ENCODE measurements at places on chromosomes 6 and 20.

DNA sequence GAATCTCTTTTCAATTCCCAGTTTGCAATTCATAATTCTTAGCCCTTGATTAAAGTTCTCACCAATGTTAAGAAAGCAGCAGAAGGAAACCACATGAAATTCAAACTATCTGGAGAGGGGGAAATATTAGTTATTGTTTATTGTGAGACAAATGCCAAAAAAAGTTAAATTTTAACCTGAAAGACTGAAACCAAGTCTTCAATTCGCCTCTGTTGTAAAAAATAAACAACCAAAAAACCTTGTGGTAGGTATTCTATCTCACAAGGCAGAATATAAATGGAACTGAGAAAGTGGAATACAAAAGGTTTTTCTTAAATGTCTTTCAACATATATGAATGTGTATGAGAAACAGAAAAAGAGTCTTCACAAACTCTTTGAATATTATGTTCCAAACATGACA is 24.8 kb downstream of the TMX4 start:
- peaks cover 28% of the 10 kb centered on the region for H3K36me3 ChIP-seq
- H3K27ac ChIP-seq = no peak overlapping the region
- no peaks in the 10 kb centered on the region for H3K4me1 ChIP-seq
- no peaks in the 10 kb centered on the region for H3K27me3 ChIP-seq
- no peak for DNase-seq

DNA sequence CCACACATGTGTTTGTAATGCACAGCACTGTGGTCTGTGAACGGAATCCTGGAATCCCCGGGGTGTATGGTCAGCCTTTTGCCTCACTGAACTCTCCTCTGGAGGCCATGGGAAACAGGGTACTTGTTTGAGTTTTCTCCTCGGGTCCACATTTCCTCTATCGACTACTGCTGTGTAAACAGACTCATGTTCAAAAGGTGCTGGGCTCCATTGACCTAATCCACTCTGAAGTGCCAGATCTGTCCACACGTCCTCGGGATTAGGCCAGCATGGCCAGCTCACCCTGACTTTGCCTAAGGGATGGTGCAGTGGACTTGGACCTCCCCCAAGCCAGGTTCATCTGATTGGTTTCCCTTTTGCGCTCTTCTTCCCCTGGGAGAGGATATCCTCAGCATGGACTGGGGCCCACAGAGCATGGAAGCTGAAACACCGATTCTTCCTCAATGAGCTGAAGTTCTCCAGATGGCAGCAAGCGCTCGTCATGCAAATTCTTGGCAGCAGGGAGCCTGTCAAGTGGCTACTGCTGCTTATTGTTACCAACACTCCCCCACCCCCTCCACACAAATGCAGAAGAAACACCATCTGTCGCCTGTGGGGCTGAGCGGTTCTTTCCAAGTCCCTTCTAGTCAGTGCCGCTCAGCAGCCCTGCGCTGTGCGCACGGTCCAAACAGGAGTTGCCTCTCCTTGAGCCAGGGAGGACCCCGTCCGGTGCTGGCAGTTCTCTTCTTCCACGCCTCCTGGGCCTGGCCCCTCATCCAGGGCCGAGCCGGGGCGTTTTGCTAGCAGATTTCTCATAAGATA is 292.6 kb upstream of the MARCKS start:
- no peaks in the 10 kb centered on the region for H3K27me3 ChIP-seq
- DNase-seq = no peak
- no peak overlapping the region for H3K27ac ChIP-seq
- no peak overlapping the region for H3K4me3 ChIP-seq
- no peaks in the 10 kb centered on the region for H3K4me1 ChIP-seq

DNA sequence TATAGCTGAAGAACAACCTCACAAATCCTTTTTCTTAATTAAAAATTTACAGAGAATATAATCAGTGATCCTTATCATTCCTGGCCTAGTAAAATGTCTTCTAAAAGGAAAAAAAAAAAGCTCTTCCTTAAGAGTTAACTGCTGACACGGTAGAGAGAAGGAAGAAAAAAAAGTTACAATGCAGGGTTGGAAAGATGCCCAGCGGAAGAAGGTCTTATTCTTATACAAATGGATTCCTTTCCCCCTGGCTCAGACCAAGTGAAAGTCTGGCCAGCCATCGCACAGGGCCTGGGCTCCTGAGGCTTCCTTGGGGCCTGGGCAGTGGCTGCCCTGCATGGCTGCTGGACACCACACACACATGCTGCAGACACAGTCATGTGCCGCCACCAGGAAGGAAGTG is 688.6 kb downstream of the TENT5A start:
- no peak for DNase-seq
- no peaks in the 10 kb centered on the region for H3K27me3 ChIP-seq
- H3K36me3 ChIP-seq = no peaks in the 10 kb centered on the region

- no peaks in the 10 kb centered on the region for H3K4me1 ChIP-seq
- no peak for DNase-seq
- H3K36me3 ChIP-seq = no peaks in the 10 kb centered on the region
- peaks cover 6% of the 10 kb centered on the region for H3K27me3 ChIP-seq
- H3K4me3 ChIP-seq = no peak overlapping the region
Measured at GRCh38 chr20:358891-359555, 12.1 kb downstream of the NRSN2 start.

- no peaks in the 10 kb centered on the region for H3K4me1 ChIP-seq
- H3K27me3 ChIP-seq = no peaks in the 10 kb centered on the region
- H3K4me3 ChIP-seq = no peak overlapping the region
- no peaks in the 10 kb centered on the region for H3K36me3 ChIP-seq
- DNase-seq = no peak
- H3K27ac ChIP-seq = no peak overlapping the region
Measured at GRCh38 chr20:47741669-47742608, 43.3 kb downstream of the SULF2 start.

GRCh38 chr6:3957321-3957720 is 108.1 kb downstream of the FAM50B start:
- no peak for DNase-seq
- H3K36me3 ChIP-seq = no peaks in the 10 kb centered on the region
- no peak overlapping the region for H3K27ac ChIP-seq
- H3K27me3 ChIP-seq = peaks cover 11% of the 10 kb centered on the region

GRCh38 chr20:53149890-53150205 is 177.7 kb downstream of the TSHZ2 start:
- DNase-seq = no peak
- H3K4me1 ChIP-seq = no peaks in the 10 kb centered on the region
- no peak overlapping the region for H3K4me3 ChIP-seq

Data from immature natural killer cell (primary cell).